ENCODE measurements at places on chromosomes 4 and X.

DNA sequence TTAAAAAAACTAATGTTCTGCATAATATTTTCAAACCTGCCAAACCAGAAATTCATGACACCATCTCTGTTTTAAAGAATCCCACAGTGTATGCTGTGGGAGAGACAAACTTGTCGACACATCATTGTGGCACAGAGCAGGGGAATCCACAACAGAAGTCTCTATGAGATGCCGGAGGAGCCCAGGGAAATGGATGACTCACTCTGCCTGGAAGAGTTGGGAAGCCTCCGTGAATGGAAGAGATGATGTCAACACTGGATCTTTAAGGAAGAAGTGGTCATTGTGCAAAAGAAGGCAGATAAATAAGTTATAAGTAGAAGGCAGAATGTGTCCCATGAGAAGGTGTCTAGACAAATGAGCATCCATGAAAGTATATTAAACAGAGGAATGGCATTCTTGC lies 595.1 kb downstream of the RAB28 start:
- DNase-seq: no peak

DNA sequence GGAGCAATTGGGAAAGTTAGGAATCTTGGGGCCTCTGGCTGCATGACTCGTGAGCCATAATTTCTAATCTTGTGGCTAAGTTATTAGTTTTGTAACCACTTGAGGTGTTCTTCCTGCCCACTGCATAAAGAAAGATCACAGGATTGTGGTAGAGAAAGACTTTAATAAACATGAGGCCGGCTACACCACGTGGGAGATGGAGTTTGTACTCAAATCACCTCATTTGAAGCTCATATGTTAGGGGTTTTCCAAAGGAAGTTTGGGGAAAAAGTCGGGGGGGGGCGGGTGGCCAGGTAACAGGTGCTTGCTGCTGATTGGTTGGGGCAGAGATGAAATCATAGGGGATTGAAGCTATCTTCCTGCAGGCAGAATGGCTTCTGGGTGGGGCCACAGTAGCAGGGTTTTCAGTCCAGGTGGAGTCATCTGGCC lies 287.8 kb downstream of the ZNF674 start:
- DNase-seq: no peak

- DNase-seq: no peak
Observed at GRCh38 chr4:140236654-140237169, 82.7 kb upstream of the MAML3 start.

GRCh38 chr4:2936773-2937145 lies 26.4 kb downstream of the NOP14 start:
- no peak for DNase-seq

GRCh38 chr4:7516096-7516772 lies 81.5 kb upstream of the PSAPL1 start:
- no peak for DNase-seq

DNA sequence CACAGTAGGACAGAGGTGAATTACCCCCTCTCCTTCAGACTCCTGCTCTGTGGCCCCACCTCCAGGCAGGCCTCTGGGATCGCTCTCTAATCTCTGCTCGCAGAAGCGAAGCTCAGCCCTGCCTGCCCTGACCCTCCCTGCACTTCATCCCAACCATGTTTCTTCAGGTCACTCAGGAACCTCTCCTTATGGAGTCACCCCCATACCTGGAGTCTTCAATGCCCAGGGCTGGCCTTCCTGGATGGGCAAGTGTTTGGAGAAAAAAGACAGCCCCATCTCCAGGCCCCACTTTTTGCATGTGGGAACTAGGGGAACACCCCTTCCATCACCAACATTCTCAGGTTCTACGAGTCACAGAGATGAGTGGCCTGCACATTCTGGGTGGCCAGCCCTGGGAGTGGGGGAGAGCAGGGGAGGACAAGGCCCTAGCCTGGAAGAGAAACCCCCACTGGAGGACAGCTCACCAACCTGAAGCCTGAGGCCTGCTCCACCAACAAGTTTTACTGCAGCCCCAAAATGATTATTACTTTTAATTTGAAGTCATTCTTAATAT lies 90.8 kb downstream of the PPP2R2C start:
- no peak for DNase-seq

- DNase-seq: no peak
Observed at GRCh38 chr4:173538909-173539445, 8.9 kb upstream of the HAND2 start.

GRCh38 chr4:38082021-38082420 lies 121.8 kb downstream of the PTTG2 start:
- no peak for DNase-seq

DNA sequence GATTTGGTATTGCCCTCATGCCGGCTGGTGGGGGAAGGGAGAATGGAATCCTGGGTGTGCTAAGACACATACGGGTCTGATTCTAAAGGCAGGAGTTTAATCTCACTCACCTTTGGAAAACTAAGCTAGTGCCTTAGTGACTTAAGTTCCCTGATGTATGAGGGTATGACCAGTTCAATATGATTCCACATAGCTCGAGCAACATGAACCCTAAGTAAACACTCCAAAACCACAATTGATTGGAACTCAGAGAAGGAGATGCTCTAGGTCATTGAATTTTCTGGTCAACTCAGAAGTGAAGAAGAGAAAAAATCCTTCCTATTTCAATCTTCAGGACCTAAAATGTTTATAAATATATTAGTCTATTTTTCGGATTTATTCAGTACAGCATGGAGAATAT lies 420.1 kb upstream of the INTU start:
- no peak for DNase-seq

DNA sequence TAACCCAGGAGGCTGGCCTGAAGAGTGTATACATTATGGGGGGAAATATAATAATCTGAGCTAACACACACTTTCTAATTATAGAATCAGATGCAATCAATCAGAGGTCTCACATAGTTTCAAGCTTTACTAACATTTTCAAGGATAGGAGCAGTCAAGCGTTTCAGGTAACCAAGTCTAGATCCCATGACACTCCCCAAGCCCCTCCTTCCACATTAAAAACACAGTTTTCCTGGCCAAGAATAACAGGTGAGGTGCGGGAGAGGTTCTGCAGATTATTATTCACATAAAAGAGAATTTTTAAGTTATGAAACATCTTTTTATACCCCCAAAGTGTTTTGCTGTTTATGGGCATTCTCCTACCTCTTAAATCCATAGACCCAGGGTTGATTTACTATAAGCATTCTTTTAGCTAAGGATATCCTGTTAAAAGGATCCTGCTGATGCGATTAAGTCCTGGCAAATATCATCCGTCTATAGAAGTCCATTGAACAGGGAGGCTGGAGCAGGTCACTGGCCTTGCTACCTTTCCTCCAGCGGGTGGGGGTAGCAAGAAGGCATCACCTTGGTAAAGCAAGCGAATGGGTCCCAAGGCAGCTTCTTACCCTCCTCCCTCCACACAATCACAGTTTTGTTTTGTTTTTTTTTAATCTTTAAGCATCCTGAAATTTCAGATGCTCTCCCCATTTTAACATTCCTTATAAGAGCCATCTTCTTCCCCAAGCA lies 104.7 kb upstream of the GPM6A start:
- no peak for DNase-seq

- no peak for DNase-seq
Observed at GRCh38 chr4:12576409-12576808, 907.7 kb downstream of the RAB28 start.

DNA sequence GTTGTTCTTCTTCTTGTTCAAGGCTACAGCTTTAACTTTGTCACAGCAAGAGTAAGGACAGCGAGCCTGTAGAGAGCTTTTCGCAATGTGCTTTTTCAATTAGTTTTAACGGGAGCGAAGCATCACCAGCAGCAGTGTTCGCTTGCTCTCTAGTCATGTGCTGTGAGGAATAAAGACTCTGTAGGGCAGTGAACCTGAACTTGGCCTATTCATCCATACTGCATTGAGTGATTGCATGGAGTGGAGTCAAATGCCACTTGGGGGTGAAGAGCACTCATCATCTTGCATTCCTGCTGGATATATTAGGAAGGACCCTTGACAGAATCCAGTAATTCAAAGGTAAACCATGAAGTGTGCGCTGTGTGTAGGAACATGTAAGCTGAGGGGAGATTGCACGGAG lies 240.0 kb downstream of the FRMPD4 start:
- DNase-seq: peak; percentile 17

GRCh38 chr4:128737098-128737513 lies 72.4 kb upstream of the JADE1 start:
- DNase-seq: no peak

DNA sequence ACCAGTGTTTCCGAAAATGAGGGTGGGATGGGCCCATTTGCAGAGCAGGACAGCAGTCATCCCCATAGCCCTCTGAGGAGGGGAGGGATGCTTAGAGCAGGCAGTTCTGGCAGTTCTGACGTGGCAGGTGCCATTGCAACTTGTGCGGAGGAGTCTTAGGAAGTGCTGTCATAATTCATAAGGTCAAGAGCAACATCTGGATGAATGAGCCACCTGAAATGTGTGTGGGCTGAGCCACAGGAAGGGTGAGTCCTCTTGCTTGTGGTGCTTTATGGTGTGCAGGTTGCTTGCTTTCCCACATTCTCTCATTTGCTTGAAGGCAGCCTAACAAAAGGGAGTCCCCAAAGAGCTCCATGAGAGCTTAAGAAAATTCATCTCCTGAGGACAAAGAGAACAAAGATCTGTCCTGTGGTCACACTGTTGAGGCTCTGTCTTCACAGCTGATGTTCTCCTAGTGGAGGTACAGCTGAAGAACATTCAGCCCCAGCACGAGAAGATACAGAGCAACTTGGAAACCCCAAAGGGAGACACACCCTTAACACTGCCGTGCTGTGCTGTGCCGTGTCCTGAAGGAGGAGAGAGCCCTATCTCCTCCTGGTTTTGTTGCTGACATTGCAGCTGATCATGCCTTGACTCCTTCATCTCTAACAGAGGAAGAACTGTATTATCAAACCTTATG lies 60.3 kb downstream of the DLG3 start:
- no peak for DNase-seq

GRCh38 chrX:96403446-96403845 lies 281.2 kb upstream of the DIAPH2 start:
- no peak for DNase-seq

GRCh38 chrX:6965729-6966128 lies 181.8 kb upstream of the STS start:
- DNase-seq: no peak

- no peak for DNase-seq
Observed at GRCh38 chrX:106889468-106889867, 13.7 kb downstream of the RIPPLY1 start.

GRCh38 chr4:40409835-40410234 lies 74.7 kb downstream of the CHRNA9 start:
- no peak for DNase-seq

DNA sequence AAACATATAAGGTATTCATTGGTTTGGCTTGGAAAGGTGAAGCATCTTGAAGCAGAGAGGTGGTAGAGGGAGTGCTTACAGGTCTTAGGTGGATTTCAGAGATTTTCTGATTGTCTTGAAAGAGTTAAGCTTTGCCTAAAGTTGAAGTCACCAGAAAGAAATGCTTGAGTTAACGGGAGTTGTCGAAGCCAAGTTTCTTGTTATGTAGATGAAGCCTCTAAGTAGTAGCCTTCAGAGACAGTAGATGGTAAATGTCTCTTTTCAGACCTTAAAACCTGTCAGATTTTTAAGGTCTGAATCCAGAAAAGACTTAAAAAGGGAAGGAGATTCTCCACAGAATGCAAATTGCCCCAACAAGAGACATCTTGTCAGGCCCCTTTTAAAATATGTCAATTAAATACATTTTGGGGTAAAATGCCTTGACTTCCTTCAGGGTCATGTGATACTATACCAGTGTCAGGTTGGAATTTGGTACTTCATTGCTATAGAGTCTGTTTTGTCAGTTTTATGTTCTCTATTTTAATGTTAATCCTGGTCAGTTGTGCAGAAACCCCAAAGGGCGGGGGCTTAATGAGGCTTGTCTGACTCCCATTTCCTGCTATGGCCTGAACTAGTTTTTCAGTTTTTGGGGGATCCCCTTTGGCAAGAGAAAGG lies 81.0 kb downstream of the PCDH18 start:
- no peak for DNase-seq

- DNase-seq: no peak
Observed at GRCh38 chr4:155954118-155954685, 536 bp upstream of the CTSO start.

DNA sequence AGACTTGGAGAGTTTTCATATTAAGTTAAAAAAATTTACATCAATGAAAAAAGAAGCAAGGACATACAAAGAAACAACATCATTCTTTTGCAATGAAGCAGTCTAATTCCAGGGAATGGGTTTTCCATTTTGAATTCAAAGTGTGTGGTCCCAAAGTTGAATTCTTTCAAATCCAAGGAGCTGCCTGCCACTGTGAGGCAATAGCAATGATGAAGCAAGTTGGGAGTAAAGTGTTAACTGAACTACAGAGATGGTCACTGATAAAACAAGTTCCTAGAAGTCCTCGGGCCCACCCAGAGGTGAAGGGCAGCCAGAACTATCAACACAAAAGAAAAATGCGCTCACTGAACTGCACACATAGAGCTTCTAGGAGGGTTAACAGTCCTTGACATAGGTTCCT lies 115.9 kb downstream of the RAB28 start:
- no peak for DNase-seq

DNA sequence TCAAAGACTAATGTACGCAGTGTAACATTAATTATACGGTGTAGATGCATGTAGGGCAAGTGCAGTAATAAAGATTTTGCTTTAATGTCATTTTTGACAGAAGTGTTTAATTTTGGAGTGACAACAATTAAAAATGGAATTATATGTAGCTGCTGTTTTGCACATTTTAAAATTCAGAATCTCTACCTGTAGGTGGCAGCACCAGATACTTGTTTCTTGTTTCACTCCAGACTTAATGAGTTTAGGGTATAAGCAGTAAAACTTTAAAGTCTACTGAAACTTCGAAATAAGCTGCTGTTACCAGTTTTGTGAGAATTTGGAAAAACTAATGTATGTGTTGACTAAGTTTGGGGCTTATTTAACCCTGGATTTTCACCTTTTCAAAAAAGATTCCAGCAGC lies 144.9 kb downstream of the POLA1 start:
- no peak for DNase-seq

DNA sequence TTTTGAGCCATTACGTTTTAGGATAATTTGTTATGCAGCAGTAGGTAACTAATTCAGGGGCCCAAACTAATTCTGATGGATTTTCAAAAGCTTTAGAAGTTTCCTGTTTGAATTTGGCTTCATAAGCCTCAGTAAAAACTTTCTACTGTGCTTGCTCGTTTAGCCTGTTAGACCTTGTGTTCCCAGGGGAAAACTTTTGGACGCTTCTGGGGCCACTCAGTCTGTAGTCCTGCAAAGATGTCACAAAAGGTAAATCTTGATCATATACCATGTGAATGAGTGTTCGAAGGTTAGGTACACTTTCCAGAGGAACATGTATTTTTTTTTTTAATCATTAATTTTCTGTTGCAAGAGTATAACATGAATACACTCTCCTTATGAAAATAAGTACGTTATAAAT lies 70.7 kb downstream of the SUPT20HL2 start:
- DNase-seq: no peak

- no peak for DNase-seq
Observed at GRCh38 chr4:168995537-168996295, 14.3 kb downstream of the CBR4 start.
